Sigmoid colon (tissue), 7 donors: ENCODE measurements at places on chromosomes 3 and 15. TPM values are rescaled to one million over a fixed set of nuclear protein-coding genes. Genes with fewer than 3 reads are reported as not detected.

RTP3 gene
- not detected for polyA plus RNA-seq

CHRNA7 gene
- not detected for polyA plus RNA-seq

ZNF860 gene
- polyA plus RNA-seq = 1.3 TPM

IL12A gene
- polyA plus RNA-seq = not detected

AGBL1 gene
- not detected for polyA plus RNA-seq

ATP10A gene
- polyA plus RNA-seq = 0.23 TPM

MYL3 gene
- polyA plus RNA-seq = 8.4 TPM

ATOSA gene
- 26.1 TPM for polyA plus RNA-seq
